ENCODE measurements at places on chromosomes 16 and 17.

DNA sequence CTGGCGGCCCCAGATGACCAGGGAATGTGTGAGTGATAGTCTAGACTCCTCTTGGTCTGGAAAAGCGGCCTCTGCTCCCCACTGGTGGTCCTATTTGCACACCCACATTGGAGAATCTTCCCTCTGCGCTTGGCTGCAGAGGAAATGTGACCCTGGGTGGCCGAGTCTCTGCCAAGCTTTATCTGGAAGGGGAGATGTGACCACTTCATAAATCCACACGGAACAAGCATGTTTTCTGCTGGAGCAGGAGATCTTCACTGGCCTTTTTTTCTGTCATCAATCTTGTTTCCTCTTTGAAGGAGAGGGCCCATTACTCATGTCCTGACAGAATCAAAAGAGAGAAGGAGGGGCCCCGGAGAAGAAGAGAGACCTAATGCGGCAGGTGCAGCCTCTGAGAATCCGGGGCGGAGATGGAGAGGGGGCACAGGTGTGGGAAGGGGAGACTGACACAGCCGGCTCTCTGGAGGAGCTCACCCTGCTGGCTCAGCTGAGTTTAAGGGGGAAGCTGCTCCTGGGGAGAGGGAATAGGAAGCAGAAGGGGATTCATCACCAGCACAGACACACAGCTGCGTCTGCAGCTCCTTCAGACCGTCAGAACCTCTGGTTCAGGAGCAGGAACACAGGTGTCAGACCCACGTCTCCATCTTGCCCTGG lies 116.3 kb downstream of the SOX9 start:
- no peak for DNase-seq

- DNase-seq: no peak
Measured at GRCh38 chr17:2107506-2107905, 52.6 kb downstream of the HIC1 start.

- peak; percentile 85 for DNase-seq
Measured at GRCh38 chr17:6374761-6375312, 60.1 kb downstream of the AIPL1 start.

DNA sequence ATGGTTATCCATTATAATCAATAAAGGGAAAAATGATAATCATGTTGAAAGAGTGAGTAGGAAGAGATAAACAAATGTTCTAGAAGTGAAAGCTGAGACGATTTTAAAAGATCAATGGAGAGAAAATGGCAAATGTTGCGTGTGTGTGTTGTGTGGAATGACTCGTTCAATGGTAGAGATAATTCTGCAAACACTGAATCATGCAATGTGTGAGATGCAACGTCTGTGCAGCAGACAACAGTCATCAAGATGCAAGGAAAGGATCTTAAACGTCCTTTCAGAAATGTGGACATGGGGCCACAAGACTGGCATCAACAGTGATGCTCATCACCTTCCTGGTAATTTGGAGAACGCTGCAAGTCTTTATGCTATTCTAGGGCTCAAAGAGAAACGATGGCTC lies 124.4 kb downstream of the CDYL2 start:
- DNase-seq: no peak

- DNase-seq: no peak
Measured at GRCh38 chr17:59440757-59441463, 109.5 kb downstream of the YPEL2 start.

- DNase-seq: no peak
Measured at GRCh38 chr16:76243620-76244019, 33.6 kb upstream of the CNTNAP4 start.

DNA sequence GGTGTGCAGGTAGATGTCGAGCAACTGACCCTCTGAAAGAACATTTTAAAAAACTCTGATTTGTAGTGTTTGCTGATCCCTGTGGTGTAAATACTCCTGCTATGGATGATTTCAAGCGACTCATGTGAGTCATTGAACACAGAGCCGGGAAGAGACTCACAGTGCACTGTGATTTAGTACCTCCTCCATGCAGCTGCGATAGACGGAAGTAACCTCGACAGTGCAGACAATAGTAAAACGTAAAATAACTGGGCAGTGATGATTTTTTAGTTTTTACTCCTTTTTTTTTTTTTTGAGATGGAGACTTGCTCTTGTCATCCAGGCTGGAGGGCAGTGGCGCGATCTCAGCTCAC lies 8.7 kb downstream of the TBX21 start:
- DNase-seq: no peak

GRCh38 chr17:35774499-35774898 lies 13.8 kb downstream of the C17orf50 start:
- no peak for DNase-seq

GRCh38 chr16:67006930-67007658 lies 18.7 kb downstream of the CES4A start:
- no peak for DNase-seq

- DNase-seq: no peak
Measured at GRCh38 chr16:56722200-56722842, 7.6 kb upstream of the NUP93 start.

GRCh38 chr16:65153365-65154105 lies 31.7 kb upstream of the CDH11 start:
- no peak for DNase-seq

DNA sequence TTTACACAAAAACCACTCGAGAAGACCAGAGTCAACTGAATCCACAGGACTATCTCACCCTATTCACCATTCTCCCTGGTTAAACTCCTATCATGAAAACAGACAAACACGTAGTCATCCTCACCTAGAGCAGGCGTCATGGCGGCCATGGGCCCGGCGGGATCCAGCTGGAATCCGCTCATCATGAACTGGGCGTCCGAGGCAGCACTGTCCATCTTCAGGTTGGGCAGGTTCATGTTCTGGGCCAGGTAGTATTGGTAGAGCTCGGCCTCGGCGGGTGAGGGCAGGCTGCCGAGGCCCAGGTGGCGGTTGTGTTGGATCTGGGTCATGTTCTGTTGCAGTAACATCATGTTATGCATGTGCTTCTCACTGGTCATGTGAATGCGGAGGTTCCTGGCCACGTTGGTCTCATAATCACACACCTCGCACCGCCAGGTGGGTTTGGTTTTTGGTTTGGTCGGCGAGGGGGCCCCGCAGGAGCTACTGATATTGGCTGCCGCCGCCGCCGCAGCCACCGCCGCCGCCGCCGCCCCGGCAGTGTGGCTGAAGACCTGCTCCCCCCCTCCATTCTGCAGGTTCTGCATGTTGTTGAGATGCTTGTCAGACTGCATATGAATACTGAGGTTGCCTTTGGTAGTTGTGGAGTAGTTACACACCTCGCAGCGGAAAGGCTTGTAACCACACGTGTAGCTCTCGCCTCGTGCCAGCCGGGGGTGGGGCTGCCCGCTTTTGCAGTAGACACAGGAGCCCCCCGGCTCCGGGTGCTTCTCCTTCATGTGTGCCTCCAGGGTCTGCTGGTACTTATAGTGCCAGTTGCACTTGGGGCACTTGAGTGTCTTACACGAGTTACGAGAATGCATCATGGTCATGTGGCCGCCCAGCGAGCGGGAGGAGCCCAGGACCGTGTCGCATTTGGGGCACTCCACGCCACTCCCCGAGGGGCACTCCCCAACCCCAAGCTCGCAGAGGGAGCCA lies 90.3 kb downstream of the ZFHX3 start:
- DNase-seq: no peak

- DNase-seq: no peak
Measured at GRCh38 chr17:63531022-63531965, 8.1 kb downstream of the KCNH6 start.

- DNase-seq: no peak
Measured at GRCh38 chr17:10120749-10121148, 77.7 kb downstream of the GAS7 start.

DNA sequence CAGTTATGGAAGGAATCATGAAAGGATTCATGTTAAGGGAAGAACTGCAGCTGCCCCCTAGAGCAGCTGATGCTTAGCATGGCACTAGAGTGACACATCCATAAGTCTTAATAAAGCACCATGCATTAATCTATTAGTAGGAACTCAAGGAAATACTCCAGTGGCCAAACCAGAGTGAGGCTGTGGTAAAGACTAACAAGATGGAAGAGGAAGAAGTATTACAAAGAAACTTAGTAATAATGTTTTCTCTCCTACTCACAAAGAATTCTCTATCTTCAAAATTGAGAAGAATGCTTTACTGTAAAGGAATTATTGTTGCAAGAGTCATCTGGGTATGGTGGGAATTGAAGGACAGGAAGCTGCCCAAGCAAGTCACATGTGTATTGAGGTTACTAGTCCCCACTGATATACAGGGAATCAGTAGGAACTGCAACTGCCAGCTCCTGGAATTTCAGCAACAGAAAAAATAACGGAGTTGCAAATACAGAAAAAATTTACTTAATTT lies 29.9 kb upstream of the TOM1L1 start:
- no peak for DNase-seq

DNA sequence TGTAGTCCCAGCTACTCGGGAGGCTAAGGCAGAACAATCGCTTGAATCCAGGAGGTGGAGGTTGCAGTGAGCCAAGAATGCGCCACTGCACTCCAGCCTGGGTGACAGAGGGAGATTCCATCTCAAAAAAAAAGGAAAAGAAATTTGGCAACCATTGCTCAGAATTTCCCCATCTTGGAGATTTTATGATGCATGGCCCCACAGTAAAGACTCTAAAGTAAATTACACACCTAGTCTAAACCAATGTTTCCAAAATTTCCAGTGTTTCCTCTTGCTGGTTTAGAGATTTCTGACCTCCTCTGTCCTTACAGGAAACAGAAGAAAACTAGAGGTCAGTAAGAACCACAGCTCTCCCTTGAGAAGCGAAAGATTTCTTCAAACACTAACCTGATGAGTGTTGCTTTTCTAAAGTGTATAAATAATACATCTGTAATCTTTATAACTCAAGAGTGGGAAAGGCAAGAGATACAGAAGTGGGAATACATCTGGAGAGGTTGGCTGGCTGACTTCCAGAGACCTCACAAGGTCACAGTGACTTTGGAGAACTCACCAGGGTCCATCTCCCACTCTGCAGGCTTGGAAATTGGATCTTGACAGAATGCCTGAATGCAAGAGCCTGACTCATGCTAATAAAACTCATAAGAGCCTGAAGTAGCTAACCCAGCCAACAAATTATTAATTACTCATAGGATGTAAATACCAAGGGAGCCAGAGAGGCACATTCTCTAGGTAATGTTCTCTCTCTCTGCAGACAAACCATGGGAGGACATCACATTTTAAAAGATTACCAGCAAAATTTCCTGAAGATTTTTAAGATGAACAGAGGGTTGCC lies 8.8 kb downstream of the ADAT1 start:
- no peak for DNase-seq

- DNase-seq: no peak
Measured at GRCh38 chr17:37701496-37701898, 43.4 kb downstream of the HNF1B start.

DNA sequence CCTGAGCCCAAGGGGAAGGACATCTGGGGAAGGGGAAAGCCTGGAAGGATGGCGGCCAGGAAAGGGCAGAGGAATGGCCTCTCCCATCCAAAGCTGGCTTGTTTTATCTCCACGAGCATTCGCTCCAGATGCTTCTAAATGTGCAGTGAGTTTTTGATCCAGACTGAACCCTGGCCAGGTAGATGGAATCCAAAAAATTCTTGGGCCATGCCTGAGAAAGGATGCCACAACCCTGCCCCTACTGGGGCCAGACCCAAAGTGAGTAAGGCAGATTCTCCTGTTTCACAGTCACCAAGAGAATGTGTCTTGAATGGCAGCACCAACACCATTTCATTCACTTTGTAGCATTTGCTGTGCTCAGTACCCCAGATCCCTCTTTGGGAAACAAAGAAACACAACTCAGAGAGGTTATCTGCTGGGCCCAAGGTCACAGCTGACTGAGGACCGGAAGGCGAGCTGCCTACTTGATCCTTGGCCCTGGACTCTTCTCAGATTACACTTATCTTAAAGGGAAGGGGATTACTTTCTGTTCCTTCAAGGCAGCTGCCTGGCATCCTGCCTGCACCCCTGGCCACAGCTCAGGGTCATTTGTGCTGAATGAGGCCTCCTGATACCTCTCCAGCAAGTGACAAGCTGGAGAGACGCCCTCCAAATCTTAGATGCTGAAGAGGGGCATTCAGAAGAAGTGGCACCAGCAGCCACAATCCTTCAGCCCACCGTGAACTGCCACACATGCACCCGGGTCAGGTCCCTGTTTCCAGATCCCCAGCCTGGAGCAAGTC lies 3.6 kb downstream of the LRRC75A start:
- DNase-seq: no peak

GRCh38 chr16:6926762-6927161 lies 405.9 kb upstream of the RBFOX1 start:
- no peak for DNase-seq

GRCh38 chr17:45230787-45231480 lies 9.2 kb downstream of the FMNL1 start:
- DNase-seq: no peak

DNA sequence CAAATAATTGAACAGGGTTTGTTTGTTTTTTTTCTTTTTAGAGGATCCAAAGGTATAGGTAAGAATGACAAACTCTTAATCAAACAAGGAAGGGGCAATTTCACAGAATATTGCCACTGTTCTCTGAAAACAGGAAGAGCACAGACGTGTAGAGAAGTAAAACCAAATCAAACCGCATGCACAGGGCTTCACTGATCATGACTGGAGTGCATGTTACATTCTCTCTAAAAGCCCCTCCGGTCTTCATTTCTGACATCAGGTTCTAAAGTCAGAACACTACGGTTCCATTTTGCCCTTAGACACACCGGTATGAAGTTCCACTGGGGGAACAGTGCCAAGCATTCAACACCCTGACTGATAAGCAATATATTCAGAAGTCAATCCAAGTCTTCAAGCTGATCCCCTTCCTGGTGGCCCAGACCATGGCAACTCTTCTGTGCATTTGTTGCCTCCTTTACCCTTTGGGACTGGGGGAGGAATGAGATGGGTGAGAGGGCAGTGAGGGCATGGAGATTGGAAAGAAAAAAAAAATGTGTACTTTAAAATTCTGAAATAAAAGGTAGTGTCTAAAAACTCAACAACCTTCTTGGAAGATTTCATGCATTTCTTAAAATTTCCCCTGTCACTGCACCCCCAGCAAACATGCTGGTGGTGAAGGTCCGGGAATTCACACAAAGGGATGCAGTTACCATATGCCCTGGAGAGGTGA lies 1.4 kb downstream of the MMD start:
- no peak for DNase-seq

DNA sequence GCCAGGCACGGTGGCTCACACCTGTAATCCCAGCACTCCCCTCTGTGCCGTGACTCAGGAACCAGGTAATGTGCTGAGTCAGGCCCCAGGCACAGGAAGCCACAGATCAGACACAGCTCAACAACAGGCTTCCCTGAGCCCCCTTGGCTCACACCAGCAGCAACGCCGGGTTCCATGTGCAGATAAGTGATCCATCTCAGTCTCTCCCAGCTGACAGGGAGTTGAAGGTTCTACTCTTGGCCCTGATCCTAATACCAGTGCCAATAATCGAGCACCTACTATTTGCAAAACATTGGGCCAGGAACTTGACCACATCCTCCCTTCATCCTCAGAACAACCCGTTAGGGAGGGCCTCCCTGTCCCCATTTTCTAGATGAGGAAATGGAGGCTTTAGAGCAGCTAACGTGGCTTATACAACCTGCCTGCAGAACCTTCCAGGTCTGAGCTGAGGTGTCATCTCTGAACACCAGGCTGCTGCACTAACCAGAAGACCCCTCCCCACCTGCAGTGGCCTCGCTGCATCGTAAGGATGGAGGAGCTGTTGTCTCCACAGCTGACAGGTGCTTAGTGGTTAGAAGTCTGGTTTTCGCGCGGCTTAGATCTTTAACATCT lies 64.8 kb upstream of the AMZ2 start:
- no peak for DNase-seq

- DNase-seq: no peak
Measured at GRCh38 chr16:10868596-10869469, 8.2 kb upstream of the CIITA start.

- no peak for DNase-seq
Measured at GRCh38 chr17:78356101-78356713, 3.7 kb downstream of the SOCS3 start.

GRCh38 chr17:70369391-70369790 lies 200.1 kb downstream of the KCNJ2 start:
- DNase-seq: no peak

All from vagina (tissue), 2 donors.